Activated CD4-positive, alpha-beta T cell treated with anti-CD3 and anti-CD28 coated beads, Interleukin-2, amount 50 U/mL, for 24 hours (primary cell): ENCODE measurements at places on chromosomes 7 and 10.

GRCh38 chr7:25622695-25623094 lies 394.4 kb upstream of the NPVF start:
- DNase-seq, result no peak

DNA sequence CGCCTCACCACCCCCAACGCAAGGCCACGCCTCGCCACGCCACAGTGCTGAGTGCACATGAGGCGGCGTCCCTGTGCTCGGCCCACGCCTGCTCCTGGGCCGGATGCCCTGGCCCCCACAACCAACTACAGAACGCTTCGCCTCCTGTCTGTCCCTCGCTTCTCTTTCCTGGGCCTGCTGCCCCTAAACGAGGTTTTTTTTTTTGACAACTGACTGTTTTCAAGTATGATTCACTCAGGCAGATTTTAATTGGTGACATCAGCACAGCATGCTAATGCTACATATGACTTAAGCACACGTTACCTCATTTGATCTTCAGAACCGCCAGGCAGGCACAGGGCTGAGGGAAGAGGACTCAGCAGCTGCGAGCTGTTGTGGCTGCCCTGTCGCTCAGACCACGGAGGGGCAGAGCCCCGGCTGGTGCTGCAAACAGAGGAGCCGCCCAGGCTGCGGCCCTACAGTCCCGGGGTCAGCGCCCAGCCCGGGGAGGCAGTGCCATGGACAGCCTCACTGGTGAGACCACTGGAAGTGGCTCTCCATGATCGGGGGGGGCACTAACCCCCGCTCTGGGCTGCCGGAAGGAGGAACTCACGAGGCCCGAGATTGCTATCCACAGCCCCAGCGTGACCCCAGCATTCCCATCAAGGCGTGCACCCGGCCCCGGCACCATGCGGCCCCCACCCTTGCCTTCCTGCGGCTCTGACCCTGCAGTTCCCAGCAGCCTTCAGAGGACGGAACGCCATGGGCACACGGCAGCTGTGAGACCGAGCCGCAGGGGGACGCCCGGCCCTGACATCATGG lies 212.8 kb downstream of the MAD1L1 start:
- DNase-seq, result no peak

GRCh38 chr10:32315424-32315823 lies 31.5 kb downstream of the EPC1 start:
- no peak for DNase-seq

GRCh38 chr7:33886149-33886623 lies 19.2 kb upstream of the BMPER start:
- no peak for DNase-seq

DNA sequence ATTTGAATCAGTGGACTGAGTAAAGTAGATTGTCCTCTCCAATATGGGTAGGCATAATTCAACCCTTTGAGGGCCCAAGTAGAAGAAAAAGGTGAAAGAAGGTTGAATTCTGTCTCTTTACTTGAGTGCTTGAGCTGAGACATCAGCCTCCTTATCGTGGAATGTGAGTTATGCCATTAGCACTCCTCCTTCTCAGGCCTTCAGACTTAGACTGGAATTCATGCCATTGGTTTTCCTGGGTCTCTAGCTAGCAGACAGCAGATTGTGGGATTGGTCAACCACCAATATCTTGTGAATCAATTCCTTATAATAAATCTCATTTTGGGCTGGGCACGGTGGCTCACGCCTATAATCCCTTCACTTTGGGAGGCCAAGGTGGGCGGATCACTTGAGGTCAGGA lies 89.2 kb downstream of the CUL2 start:
- DNase-seq, result no peak

DNA sequence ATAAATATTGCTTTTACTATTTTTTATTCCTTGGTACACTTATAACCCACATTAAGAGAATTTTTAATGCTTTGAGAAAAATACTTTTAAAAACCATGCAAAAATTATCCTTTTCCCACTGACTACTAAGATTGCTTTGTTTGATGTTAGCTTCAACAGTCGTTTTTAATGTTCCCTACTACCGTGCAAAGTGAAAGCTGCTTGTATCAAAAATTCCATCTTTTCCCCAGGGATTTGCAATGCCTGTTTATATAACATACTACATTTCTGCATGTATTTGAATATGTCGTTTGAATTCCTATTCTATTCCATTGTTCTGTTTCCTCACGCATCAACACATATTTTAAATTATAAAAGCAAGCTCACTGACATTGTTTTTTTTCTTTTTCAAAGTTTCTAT lies 54.4 kb downstream of the TFPI2 start:
- DNase-seq, result no peak

GRCh38 chr7:100806276-100806675 lies 21.0 kb downstream of the EPHB4 start:
- DNase-seq, result no peak

- peak; percentile 32 for DNase-seq
These were observed 19.4 kb downstream of the COPG2 start for GRCh38 chr7:130649004-130649790.

DNA sequence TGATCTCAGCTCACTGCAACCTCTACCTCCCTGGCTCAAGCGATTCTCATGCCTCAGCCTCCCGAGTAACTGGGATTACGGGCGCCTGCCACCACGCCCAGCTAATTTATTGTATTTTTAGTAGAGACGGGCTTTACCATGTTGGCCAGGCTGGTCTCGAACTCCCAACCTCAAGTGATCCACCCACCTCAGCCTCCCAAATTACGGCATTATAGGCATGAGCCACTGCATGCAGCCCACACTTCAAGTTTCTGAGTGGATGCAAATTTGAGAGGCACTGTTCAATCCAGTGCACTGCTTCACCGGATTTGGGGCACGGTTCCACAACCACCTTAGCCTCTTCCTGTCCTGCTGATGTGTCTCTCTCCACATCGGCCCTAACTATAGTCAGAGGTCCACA lies 16.5 kb downstream of the CNPY1 start:
- no peak for DNase-seq

- no peak for DNase-seq
These were observed 4.4 kb downstream of the FUOM start for GRCh38 chr10:133353202-133353959.

DNA sequence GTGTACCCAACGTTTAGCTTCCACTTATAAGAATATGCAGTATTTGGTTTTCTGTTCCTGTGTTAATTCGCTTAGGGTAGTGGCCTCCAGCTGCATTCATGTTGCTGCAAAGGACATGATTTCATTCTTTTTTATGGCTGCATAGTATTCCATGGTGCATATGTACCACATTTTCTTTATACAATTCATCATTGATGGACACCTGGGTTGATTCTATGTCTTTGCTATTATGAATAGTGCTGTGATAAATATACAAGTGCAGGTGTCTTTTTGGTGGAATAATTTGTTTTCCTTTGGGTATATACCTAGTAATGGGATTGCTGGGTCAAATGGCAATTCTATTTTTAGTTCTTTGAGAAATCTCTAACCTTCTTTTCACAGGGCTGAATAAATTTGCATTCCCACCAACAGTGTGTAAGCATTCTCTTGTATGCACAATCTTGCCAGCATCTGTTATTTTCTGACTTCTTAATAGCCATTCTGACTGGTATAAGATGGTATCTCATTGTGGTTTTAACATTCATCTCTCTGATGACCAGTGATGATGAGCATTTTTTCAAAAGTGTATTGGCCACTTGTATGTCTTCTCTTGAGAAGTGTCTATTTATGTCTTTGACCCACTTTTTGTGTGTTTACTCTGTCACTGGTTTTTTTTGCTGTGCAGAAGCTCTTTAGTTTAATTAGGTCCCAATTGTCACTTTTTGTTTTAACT lies 72.5 kb upstream of the CC2D2B start:
- no peak for DNase-seq

DNA sequence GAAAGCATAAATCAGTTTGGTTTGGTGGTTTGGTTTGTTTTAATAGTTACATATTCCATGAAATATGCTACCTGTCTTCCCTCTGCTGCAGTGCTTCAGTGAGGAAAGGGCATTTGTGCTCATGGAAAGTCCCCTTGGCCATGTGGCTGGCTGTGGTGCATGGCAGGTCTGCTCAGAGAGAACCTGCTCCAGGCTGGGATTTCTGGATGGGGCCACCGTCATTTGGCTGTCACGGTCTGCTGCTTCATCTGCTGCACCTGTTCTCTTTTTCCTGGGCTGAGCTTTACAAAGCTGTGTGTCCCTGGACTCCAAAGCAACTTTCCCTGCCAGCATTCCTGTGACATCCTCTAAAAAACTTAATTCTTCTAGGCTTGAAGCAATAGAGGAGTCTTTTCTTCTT lies 8.9 kb downstream of the CDK14 start:
- no peak for DNase-seq

GRCh38 chr7:27154901-27155815 lies 1.3 kb downstream of the HOXA7 start:
- DNase-seq, result no peak

DNA sequence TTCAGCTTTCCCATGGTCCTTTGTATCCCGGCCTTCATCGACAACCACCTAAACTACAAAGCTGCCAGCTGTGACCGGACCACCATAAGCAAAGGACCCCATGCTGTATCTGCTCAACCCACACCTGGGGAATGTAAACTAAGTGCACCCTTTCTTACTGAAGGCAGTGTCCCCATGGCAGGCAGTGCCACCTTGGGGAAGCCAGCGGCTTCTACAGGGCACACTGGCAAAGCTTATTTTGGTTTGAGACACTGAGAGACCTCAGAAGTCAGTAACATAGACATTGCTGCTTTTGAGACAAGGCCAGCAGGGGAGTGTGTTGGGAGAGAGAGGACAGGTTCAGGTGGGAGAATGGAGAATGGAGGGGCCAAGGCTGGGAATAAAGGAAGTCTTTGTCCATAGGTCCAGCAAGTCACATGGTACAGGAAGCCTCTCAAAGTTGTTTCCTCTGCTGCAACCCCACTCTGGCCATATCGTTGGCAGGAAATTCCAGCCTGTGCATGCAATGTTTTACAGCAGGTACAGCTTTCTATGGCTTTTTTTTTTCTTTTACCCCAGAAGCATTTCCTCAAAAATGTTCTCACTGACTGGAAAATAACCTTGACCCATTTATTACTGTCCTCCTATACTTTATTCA lies 85.9 kb upstream of the NPVF start:
- DNase-seq, result no peak

GRCh38 chr10:50362547-50363125 lies 111.3 kb upstream of the ASAH2 start:
- DNase-seq, result no peak

GRCh38 chr10:110395350-110396283 lies 90.9 kb upstream of the SMNDC1 start:
- DNase-seq, result no peak

DNA sequence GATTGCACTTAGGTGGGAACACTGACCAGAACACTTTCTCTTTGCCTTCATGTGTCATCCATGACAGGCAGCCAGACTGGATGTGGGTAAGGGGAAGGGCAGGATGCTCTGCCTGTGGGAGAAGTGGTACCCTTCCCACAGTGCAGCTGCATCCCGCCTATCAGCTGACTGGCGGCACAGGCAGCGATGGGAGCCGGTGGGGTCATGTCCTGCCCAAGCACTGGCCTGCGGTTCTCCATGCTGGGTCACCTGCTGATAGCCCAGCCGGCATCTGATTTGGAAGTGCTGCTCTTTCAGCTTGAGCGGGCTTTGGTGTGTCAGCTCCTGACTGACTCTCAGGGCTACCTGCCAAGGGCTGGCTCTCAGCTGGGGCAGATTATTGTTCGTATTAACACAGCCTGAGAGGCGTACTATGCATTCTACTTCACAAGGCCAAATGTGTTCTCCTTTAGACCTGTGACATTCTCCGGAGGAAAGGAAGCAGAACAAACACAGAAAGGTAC lies 105.2 kb upstream of the PDLIM1 start:
- DNase-seq, result no peak

- no peak for DNase-seq
These were observed 221.0 kb upstream of the KLF14 start for GRCh38 chr7:130954918-130955564.

- no peak for DNase-seq
These were observed 76.0 kb downstream of the DIP2C start for GRCh38 chr10:613271-614138.

DNA sequence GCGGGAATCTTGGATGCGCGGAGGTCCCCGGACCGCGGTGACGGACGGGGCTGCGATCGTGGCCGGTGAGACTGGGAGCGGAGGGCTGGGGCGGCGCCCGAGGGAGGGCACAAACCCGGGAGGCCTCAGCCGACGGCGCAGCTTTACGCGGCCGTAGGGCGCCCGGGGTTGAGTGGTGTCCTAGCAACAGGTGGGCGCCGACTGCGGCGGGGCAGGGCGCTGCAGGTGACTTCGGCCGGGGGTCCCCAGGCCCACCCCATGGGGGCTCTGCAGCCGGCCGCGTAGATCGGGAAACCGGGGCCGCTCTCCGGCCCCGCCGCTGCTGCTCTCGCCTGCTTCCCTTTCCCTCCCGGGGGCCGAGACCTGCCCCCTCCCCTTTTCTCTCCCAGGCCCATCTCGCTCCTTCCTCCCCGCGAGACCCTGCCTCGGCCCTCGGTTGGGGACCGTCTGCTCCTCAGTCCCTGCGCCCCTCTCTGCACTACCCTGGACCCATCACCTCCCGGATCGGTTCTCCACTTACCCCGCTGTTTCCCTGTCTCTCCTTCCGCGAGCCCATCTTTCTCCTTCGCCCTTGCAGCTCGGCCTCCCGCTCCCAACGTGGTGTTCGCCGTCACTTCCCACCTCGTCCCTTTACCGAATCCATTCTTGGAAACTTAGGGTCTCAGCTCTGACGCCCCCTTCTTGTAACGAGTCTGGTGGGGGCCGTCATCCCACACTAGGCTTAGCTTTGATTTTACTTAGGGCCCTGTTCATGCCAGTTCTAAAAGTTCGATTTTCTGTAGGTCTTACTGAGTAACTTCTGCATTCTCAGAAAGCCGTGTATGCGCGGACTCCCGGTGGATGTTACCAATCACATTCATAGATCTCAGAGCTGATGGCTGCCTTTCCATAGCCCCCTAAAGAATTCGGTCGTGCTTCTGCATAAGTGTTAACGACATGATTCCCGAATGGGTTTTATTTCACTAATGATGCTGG lies 18.5 kb upstream of the ACBD5 start:
- DNase-seq, result no peak

GRCh38 chr10:21048068-21048467 lies 151.0 kb upstream of the NEBL start:
- no peak for DNase-seq

DNA sequence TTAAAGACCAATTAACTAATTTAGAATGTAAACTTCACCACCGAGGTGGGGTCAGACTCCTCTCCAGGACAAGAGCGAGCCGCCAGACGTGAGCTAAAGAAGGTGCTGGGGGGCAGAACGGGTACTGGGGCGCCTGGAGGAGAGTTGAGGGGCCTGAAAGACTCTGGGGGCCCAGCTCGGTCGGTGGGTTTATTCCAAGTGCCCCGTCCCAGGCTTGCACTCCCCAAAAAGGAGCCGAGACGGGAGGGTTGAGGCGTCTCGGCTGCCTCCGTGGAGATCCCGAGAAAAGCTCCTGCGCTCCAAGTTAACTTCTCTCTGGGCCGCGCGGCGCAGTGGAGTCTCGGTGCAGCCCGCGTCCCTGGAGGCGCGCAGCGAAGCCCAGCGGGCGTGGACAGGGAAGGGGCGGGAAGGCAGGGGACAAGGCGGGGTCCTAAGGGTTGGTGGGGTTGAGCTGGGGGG lies 553.3 kb downstream of the TFEC start:
- DNase-seq, result no peak

DNA sequence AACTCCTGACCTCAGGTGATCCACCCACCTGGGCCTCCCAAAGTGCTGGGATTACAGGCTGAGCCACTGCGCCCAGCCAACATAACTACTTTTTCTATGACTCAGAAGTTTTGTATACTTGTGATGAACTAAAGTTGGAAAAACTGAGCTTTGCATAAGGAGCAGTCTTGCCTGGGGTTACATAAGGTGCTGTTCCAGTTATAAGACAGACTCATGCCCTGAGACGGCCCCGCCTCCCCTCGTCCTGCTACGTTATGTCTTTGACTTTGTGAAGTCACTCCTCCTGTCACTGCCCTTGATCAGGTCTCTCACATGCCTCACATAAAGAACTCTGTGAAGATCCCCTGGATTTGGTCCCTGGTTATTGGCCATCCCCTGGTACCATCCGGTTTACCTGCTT lies 40.4 kb upstream of the OPN4 start:
- DNase-seq, result no peak
